ENCODE measurements at places on chromosomes 7 and 10.
A peak's percentile ranks its signal among the peaks of the same experiment; 100 is the strongest.

DNA sequence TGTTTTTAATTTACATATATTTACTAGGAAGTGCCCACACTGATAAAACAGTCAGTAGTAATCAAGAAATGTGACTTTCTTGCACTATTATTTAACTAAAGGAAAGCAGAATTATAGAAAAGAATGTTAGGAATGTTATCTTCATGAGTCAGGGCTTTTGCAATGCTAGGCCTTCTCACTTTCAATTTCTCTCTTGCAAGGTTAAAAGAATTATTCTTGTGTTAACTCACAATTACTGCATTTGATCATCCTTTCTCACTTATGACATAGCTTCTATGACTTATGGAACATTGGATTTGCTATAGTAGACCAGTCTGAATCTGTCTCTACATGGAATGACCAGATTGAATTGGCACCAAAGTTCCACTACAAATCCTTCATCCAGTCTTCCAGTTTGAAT is 192.4 kb downstream of the SDK1 start:
- no peak for DNase-seq

DNA sequence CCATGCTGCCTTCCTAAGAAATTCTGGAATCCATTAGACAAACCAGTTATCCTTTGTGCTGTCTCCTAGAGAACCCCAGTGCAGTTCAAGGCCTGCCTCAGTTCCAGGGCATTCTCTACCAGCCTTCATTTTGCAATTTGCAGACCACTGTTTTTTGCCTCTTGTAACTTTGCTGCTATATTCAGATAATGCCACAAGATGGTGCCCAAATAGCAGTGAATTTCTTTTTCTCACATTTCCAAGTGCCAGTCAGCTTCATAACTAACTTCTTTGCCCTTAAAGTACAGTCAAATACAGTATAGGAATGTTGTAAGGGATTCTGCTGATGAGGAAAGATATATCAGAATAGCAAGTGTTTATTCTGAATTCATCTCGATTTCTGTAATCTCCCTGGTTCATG is 25.2 kb downstream of the LOXL4 start:
- DNase-seq = no peak

GRCh38 chr7:23184709-23185359 is 3.0 kb downstream of the NUP42 start:
- DNase-seq = no peak

GRCh38 chr7:75967055-75967454 is 27.3 kb downstream of the TMEM120A start:
- no peak for DNase-seq

DNA sequence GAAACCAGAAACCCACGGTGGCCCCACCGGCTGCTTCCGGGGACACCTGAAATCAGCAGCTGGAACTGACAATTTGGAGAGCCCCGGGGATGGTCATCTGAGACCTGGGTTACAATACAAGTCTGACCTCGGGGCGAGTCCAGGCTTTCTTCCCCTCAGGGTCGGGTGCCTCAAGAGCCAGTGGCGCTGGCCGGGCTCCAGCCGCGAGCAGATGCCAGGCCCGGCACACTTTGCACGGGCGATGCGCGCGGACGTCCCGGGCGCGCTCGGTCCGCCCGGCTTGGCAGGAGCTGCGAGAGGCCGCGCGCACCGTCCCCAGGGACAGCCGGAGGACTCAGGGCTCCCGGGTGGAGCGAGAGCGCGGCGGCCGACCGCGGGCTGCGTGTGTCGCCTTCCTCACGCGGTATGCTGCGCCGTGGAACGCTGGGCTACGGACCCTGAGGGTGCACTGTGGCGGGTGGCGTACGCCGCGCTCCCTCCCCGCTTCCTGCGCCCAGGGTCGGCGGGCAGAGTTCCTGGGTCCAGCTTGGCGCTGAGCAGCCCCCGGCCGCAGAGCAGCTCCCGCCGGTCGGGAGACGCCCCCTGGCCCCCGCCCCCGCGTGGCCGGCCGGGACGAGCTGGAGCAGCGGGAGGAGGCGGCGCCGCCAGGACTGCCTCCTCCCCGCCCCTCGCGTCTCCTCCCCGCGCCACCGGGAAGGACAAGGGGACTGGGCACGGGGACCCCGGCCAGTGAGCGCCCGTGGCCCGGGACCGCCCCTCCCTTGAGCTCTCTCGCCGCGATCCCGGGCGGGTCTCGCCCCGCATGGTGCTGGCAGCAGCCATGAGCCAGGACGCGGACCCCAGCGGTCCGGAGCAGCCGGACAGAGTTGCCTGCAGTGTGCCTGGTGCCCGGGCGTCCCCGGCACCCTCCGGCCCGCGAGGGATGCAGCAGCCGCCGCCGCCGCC is at the start of gene RBM20:
Gene RBM20 (plus strand): TSS at position 684 of the 945 bp plus-strand sequence. CDS start 119 bp downstream, at position 803.
- no peak for DNase-seq

GRCh38 chr10:93850031-93851015 is 43.5 kb upstream of the SLC35G1 start:
- DNase-seq = no peak

DNA sequence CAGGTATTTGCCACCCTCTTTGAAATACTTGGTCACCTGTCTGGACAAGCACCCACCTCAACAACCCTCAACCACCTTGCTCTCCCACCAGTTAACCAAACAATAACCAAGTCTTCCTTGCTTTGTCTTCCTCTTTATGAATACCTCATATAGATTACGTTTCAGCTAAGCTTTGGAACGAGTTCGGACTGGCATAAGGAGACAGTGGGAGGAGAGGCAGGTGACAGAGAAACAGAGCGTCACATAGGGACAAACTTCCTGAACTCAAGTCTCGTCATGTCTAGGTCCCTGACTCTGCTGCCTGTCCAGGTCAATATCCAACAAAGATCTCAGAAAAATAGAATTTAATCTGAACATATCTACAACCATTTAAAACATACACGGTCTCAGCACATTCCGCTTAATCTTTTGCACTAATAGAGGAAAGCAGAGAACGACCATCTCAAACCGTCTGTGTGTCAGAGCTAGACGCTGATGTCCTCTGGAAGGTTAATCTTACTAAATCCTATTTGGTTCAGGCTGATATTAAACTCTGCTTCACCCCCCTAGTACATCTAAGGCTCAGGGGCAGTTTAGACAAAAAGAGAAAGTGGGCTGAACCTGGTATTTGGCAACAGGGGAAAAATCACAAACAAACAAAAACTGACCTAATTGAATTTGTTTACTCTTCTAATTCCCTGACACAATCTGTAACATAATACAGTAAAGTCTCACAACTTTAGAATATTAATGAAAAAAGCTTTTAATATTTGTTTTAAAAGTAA is 26.4 kb upstream of the SVOPL start:
- no peak for DNase-seq

GRCh38 chr7:37432281-37432920 is 16.3 kb downstream of the ELMO1 start:
- DNase-seq = peak; percentile 41

DNA sequence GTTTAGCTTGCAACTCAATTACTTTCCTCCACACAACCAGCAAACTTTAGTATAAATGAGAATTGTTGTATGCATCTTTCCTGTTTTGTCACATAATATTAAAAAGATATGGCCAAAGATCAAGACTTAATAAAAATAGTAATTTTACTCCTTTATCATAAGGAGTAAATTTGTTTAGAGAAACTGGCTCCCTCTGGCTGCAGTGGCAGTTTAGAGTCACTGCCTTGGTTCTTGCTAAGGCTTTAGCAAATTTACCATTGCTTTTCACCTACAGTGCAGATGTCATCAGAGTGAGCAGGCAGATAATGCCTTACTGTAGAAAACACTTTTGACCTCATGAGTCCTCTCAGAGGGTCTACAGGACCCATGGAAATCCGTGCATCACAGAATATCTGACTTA is 2.6 kb downstream of the PRPF18 start:
- no peak for DNase-seq

DNA sequence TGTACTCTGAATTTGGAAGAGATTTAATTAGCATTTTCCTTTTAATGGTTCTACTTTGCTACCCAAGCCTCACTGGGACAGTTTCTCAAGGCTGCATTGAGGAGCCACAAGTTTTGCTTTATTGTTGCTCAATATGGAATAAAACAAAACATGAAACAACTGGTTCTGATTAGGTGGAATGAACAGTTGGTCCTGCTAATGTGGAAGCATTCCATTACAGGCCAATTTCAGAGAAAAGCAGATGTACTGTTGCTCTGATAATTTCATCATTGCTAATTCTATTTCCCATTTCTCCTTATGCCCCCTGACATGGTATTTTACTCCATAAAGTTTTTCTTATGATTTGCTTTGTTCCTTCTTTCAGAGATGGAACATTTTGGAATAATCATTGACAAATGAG is 66.0 kb upstream of the PAPSS2 start:
- DNase-seq = no peak

- DNase-seq = no peak
Observed at GRCh38 chr7:111164442-111164841, 73.5 kb downstream of the LRRN3 start.

DNA sequence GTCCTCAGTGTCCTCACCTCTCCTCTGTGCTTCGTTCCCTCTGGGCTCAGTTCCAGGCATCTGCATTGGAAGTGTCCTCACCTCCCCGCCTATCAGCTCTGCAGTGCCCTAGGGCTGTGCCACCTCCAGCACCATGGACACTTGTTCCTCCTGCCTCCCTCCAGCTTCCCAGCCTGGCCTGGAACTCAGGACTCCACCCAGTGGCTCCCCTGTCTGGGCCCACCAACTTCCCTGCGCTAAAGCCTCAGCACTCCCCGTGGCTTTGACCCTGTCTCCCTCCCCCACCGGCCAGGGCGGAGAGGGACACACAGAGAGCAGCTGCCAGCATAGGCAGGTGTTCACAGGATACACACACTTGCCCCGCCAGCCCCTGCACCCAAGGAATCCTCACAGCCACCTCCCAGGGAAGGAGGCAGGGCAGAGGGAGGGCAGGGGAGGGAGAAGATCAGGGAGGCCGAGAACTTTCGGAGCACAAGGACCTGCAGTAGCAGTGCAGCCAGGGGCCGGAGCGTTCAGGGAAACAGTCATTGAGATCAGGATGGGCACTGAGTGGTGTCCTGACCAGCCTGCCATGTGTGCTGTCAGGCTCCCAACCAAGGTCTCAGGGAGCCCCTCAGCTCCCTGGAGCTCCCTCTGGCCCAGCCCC is 31.3 kb downstream of the ANXA8 start:
- DNase-seq = no peak

DNA sequence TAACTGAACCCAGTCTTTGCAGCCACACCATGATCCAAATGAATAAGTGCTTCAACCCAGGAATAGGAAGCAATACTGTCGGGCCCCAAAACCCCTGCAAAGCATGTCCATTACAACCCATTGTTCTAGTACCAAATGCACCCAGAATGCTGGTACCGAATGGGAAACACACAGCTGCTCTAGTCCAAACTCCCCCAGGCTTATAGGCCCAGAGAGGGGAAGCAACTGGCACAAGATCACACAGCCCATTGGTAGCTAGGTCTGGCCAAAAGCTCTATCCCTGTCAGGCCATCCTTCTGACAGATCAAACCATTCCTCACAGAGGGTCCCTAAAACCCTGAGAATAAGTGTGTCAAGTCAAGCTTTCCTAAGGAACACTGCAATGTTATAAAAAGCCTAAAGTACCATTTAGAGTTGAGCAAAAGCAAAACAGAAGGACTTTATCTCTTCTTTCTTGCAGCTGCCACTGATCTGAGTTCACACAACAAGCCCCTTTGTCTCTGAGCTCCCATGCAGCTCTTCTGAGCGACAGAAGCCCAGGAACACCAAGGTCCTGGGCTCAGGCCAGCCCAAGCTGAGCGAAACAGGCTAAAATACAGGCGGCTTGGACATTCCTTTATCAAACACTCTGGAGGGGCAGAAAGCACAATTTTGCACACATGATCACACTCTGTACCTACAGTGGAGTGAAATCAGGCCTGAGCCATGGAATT is 116.7 kb downstream of the SGMS1 start:
- DNase-seq = no peak

- no peak for DNase-seq
Observed at GRCh38 chr10:13938950-13939349, 352.2 kb downstream of the PRPF18 start.

DNA sequence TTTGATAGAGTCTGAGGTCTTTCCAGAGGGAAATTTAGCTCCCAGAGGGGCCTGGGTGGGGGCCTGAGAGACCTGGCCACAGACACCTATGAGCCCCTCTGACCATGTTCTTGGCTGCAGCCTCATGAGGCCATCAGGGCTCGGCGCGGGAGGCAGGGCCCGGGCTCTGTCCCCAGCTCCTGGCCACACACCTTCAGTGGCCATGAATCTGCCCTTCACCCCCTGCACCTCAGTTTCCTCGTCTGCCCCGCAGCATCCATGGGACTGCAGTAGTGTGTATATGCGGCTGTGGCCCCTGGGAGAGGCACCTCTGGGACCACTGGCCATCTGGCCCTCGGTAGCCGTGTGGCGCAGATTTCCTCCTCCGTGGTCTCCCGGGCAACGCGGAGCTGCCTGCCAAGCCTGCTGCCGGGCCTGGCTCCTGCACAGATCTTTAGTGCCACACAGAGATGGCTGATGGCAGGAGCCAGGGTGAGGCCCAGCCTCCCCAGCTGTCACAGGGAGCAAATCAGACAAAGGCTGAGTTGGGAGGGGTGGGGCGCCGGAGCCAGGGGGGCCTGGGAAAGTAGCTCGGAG is 23.6 kb upstream of the ADCYAP1R1 start:
- DNase-seq = no peak

DNA sequence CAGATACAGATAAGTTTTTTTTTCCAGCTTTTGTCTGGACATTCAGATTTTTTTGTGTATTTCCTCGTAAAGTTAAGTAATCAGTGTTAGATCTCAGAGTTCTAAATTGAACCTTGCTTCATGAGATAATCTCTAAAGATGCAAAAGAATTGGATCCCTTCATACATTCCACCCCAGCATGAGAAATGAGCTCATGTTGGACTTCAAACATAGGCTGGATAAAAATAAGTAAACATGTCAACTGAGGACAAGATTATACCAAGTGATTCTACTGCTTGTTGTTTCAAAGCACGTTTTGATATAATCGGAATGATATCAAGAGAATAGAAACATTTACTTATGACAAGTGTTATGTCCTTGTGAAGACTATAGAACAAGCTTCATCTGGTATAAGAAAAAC is 117.0 kb upstream of the DKK1 start:
- no peak for DNase-seq

DNA sequence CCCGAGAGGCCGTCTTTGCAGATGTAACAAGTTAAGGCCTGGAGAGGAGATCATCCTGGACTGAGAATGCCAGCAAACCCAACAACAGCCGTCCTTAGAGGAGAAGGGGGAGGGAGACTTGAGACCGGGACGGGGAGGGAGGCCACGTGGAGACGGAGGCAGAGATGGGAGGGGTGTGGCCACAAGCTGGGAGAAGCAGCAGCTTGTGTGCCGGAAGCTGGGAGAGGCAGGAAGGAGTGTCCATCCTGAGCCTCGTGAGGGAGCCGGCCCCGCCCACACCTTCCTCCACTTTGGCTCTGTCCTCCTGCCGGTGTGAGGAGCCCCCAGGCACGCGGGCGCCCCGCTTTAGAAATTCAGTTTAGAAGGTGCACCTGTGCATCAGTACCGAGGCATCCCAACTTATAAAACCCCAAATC is 95.7 kb downstream of the DNAJB6 start:
- no peak for DNase-seq

- DNase-seq = no peak
Observed at GRCh38 chr7:49644396-49645166, 128.9 kb upstream of the VWC2 start.

DNA sequence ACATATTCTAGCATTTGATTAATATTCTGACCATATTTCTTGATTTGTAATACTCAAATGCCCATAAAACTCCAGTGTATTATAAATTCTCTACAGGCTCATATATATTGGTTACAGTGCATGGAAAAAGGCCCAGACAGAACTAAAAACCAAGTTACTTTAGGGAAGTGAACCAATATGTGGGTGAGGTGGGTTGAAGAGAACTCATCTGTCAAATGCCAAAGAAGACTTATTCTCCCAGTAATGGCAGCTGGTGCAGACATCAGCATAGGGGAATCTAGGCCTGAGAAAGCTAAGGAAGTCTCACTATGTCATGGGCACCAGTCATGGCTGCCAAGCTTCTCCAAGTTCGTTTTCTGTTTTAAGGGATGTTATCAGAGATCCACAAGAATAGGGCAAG is 30.6 kb downstream of the ZNF248 start:
- no peak for DNase-seq

Measured in CD4-positive, alpha-beta T cell treated with Interleukin-6 at 100 ng/mL for 8 hours (primary cell).